Calu3 (cell line): ENCODE measurements at places on chromosomes 7 and 10. TPM values are rescaled to one million over a fixed set of nuclear protein-coding genes. Genes with fewer than 3 reads are reported as not detected.
A peak's percentile ranks its signal among the peaks of the same experiment; 100 is the strongest.

DNA sequence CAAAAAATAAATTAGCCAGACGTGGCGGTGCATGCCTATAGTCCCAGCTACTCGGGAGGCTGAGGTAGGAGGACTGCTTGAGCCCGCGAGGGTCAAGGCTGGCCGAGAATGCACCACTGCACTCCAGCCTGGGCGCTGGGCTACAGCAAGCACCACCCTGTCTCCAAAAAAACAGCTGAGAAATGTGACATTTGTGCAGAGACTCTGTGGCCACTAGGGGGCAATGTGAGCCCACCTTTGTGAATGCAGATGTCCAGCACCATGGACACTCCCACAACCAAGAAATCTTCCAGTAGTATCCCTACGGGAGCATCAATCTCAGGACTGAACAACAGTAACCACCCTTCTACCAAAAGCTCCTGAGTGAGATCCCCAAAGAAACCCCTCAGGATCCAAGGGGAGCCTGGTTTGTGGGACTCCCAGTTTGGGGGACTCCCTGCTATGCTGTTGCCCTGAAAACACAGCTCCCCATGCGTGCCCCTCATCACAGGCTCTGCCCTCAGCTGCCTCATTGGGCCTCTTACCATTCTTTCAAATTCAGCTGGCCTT, 6.2 kb upstream of the AHCYL2 start:
- DNase-seq = peak; percentile 86

DNA sequence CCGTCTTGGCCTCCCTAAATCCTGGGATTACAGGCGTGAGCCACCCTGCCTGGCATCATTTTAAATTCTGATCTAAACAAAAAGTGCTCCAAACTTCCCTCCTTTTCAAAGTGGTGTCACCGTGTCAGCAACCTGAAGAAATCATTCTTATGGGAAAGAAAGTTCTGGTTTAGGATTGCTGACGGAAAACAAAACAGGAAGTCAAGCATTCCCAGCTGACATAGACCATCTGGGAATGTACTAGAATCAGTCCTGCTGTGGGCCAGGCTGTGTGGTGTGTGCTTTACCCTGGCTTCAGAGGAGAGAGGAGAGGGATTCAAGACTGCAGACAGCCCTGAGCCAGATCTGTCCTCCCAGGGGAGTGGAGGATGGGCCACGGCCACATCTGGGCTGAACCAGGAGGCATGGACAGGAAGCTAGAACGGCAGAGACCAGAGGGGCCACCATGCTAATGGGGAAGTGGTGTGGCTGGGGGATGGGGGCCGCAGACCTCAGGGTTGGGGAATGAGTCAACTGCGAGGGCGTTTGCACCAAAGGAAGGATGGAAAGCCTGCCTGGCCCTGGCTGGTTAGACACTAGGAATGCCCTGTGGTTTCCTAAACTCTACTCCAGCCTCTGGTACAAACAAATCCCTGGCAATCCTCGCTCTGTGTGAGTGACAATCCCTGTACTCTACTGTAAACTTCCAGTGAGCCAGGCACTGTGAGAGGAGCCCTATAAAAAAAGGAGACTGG, 16.7 kb upstream of the CLIP2 start:
- peak; percentile 46 for DNase-seq

DNA sequence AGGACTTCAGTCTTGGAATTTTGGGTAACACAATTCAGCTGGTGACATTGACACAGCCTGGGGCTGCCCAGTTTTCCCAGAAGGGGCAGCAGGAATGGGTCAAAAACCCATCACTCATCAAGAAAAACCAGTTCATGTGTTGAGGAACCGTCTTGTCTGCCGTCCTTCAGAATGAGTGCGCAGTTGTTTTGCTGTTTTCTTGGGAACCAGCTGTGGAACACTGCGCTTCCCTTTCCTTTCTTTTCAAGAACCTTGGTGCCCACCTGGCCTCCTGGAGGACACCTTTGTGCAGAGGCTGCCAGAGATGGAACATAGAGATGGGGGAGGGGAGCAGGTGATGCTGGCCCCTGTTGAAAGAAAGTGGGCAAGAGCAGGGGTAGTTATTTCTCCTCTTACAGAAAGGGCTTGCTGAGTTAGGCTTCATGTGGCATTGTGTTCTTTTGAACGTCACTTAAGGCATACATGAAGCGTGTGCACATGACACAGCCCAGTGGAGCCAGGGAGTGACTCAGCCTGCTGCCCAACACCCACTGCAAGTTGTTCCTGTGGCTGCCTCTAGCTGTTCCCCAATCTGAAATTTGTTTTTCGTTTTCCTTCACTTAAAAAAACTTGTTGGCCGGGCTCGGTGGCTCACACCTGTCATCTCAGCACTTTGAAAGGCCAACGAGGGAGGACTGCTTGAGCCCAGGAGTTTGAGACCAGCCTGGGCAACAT, 87.4 kb upstream of the TNS3 start:
- peak; percentile 85 for DNase-seq

DNA sequence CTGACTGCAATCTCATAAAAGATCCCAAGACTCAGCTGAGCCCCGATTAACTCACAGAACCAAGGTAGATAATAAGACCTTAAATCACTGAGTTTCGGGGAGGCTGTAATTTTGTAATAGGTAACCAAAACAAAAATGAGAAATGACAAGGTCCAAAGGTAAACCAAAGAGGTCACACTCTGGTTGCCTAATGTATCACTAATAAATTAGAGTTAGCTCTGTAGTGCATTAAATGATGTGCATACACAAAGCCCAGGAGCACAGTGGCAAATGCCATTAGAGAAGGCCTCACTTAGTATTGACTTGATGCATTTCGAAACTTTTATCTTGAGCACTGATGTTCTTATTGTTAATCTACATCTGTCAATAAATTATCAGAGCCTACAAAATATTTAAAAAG, 237.7 kb upstream of the CCDC6 start:
- no peak for DNase-seq

GRCh38 chr7:22043367-22043766, 97.7 kb upstream of the CDCA7L start:
- no peak for DNase-seq

GRCh38 chr7:151351967-151352366, 10.4 kb downstream of the NUB1 start:
- no peak for DNase-seq

DNA sequence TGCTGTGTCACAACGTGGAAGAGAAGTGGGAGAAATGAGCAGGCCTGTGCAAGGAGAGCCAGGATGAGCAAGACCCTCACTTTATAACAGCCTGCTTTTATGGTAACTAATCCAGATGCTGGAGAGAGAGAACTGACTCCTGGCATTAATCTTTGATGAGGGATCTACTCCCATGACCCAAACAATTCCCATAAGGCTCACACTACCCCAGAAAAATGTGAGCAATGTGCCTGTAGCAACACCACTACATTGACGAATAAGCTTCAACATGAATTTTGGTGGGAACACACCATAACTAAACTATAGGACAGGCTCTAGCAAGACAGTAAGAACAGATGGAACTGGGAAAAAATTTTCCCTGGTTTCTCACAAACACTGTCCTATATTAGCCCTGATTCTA, 173.6 kb upstream of the PRSS58 start:
- no peak for DNase-seq

- no peak for DNase-seq
Measured at GRCh38 chr7:133539016-133539415, 286.1 kb downstream of the EXOC4 start.

GRCh38 chr10:35377050-35377728, 40.9 kb downstream of the CCNY start:
- DNase-seq = no peak

PPP1R17 gene
- not detected in 2 replicates for total RNA-seq

UPK3B gene
- 6.0 and 14.6 TPM in 2 replicates for total RNA-seq

OR2A42 gene
- not detected in 2 replicates for total RNA-seq

POLR2J2 gene
- total RNA-seq = 13.9 and 16.6 TPM in 2 replicates
